Placental epithelial cell (primary cell): ENCODE measurements at places on chromosomes 13 and 19. TPM values are rescaled to one million over a fixed set of nuclear protein-coding genes. Genes with fewer than 3 reads are reported as not detected.

The DIAPH3 gene
- 20.8 and 28.3 TPM in 2 replicates for total RNA-seq

The RFPL4AL1 gene
- total RNA-seq, result not detected in 2 replicates

The CYP2A7 gene
- not detected in 2 replicates for total RNA-seq

The PSG6 gene
- 0.43 TPM in 1 of 2 replicates, not detected in the other for total RNA-seq

The ZFP14 gene
- 1.6 and 3.9 TPM in 2 replicates for total RNA-seq

The CATSPERD gene
- under 0.01 TPM in 1 of 2 replicates, not detected in the other for total RNA-seq

The IL17D gene
- total RNA-seq, result under 0.01 TPM in 1 of 2 replicates, not detected in the other

The OR7C1 gene
- 0.98 and 3.5 TPM in 2 replicates for total RNA-seq

The CALR3 gene
- 0.79 TPM in 1 of 2 replicates, not detected in the other for total RNA-seq
